ENCODE measurements at places on chromosomes 2 and 18.

DNA sequence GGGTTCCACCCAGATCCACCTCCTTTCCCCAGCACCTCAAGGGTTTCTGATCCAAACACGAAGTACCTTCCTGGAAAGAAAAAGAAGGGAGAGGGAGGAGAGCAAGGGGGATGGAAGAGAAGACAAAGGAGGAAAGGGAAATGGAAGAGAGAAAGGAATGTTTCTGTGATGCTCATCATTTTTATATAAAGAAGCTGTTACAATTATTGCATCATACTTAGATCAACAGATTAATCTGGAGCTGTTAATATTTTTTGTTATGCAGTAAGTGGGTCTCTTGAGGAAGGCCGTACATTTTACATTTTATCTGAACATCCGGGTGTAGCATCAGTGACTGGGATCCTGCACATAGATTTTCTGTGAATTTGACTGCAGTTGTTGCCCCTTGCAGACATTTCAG lies 60.6 kb upstream of the NEDD4L start:
- DNase-seq = no peak

DNA sequence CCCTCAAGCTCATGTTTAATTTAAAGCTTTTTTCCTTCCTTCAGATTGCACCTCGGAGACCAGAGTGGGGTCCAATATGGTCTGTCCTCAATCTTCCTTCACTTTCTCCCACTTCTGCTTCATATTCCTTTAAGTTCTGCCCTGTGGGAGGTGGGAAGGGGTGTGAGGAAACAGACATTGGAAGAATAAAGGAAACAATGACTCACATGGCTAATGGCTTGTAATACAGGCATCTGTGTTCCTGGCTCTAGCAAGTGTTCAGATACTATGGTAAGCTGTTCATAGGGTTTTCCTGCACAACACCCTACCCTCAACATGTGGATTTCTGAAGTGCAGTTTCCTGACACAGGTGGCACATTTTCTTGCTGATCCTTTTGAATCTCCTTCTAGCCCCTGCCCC lies 209.5 kb downstream of the PIK3C3 start:
- DNase-seq = no peak

DNA sequence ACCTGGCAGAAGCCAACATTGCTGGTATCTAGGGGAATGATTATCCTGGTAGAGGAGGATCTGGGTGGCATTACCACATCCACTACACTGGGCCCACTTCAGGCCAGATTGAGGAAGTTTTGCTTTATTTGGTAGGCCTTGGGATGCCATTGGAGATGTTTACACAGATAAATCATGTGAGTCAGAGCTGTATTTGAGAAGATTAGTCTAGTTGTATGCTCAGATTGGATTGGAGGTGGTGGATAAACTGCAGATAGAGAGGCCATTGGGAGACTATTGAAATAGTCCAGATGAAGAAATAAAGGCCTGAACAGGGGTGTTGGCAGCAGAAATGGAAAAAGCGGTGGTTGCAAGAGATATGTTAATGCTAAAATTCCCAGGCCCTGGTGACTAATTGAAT lies 81.5 kb downstream of the EFEMP1 start:
- no peak for DNase-seq

GRCh38 chr2:235215248-235215647 lies 263.4 kb downstream of the SH3BP4 start:
- no peak for DNase-seq

GRCh38 chr2:110097506-110098220 lies 18.0 kb downstream of the MALL start:
- peak; percentile 44 for DNase-seq

- DNase-seq = no peak
Observed at GRCh38 chr2:110796716-110797301, 64.4 kb downstream of the ACOXL start.

- DNase-seq = no peak
Observed at GRCh38 chr2:160039166-160039903, 23.1 kb downstream of the PLA2R1 start.

GRCh38 chr2:224952936-224953657 lies 89.2 kb downstream of the DOCK10 start:
- no peak for DNase-seq

- DNase-seq = no peak
Observed at GRCh38 chr2:217906798-217907197, 96.0 kb downstream of the TNS1 start.

DNA sequence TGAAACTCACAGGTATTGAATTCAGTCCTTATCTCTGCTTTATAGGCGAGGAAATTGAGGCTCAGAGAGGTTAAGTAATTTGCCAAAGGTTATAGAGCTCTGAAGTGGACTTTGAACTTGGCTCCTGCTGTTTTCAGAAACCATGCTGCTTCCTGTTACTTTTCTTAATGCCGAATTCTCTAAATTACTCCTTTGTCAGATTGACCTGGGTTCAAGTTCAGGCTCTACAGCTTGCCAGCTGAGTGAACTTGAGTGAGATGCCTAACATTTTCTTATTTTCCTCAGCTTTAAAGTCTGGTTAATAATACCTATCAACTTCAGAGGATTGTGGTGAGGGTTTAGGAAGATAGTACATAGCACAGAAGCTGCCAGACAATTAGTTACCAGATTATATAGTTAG lies 3.4 kb downstream of the ASAP2 start:
- no peak for DNase-seq

DNA sequence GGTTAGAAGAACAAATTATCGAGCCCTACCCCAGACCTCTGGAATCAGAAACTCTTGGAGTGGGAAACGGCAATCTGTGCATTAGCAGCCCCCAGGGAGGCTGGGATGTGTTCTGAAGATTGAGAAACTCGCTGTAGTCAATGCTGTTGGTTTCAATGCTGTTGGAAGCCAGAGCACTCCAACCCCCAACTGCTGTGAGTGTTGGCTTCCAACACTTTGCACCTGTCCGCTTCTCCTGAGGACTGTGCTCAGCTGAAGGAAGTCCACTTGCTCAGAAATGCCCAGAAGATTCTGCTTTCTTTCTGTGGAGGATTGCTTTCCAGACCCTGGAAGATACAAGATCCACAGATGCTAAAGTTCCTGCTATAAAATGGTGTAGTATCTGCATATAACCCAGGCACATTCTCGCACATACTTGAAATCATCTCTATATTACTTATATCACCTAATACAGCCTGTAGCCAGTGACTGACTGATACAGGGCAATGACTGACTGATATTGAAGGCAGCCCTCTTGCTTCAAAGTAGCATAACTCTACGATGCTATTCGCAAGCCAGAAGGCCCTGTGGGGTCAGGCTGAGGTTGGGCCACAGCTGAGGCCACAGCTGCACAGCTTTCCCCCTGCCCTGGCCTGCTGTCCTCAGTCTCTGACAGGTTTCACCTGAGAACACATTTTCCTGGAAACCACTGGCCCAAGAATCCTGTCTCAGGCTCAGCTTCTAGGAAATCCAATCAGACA lies 757.7 kb upstream of the ID2 start:
- DNase-seq = no peak

DNA sequence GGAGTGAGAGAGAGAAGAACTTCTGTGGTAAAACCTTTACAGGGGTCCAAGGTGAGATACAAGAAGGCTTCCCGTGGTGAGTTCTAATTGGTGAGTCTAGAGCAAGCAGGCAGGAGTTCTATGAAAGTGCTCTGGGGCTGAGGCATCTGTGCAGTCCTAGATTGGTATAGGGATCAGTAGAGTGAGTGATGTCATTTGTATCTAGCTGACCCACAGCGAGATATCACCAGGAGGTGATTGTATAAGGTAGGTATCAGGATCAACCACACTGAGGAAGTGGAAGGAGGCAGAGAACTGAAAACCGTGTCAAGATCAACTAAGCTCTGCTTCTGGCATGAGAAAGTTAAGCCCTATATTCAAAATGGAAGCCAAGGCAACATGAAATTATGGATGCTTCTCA lies 1648.9 kb upstream of the TMEFF2 start:
- DNase-seq = no peak

DNA sequence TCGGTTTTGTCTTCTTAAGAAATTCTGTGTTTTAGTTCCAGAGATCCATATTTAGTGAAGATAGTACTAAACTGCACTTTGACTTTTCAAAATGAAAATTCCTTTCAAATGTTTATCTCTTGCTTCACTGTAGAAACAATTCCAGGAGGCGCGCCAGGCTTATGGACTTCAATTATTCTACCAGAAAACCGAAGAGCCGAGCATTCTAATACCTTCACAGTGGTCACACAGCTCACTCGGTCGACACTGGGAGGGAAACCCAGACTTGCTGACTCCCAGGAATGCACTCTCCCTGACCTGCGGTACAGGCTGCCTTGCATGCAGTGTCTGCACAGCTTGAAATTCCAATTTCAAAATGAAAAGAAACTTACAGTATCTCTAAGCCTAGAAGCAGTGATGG lies 119.9 kb upstream of the PIEZO2 start:
- no peak for DNase-seq

DNA sequence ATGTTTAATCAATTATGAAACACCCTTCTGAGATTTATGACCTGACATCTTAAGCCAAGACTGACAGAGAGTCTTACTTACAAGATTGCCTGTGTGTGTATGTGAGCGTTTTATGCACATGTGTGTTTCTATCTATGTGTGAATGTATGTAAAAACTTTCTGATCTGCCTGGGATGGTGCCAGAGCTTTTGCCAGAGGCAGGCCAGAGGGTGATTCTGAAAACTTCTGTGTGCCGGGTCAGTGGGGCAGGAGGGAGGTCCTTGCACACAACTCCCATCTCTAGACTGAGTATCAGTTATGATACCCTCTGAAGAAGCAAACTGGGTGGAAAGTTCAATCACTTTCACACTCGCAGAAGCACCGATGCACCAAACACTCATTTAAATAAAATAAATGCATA lies 335.0 kb upstream of the NT5C1B start:
- DNase-seq = no peak

GRCh38 chr2:88233216-88233615 lies 63.1 kb downstream of the THNSL2 start:
- no peak for DNase-seq

GRCh38 chr2:203759690-203760365 lies 53.4 kb downstream of the CD28 start:
- peak; percentile 51 for DNase-seq

DNA sequence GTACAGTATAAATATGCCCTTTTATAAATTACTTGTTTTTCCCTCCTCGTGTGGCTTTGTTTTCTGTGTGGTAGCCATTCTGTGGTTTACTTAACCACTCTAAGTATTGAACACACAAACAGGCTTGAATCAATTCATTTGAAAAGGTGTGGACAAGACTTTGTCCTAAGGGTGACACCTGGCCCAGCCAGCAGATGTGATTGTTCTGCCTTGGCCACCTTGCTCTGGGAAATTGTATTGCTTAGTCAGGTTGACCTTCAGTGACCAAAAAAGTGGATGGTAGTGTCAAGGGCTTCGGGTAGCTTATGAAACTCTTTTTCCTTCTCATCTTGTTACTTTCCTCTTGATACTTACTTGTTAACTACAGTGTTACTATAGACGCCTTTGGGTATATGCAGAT lies 61.9 kb downstream of the DGKD start:
- no peak for DNase-seq

- DNase-seq = no peak
Observed at GRCh38 chr2:168514692-168515091, 58.6 kb downstream of the CERS6 start.

- no peak for DNase-seq
Observed at GRCh38 chr2:128562471-128563347, 244.0 kb upstream of the HS6ST1 start.

GRCh38 chr2:196176142-196176738 lies 4.9 kb upstream of the STK17B start:
- DNase-seq = no peak

DNA sequence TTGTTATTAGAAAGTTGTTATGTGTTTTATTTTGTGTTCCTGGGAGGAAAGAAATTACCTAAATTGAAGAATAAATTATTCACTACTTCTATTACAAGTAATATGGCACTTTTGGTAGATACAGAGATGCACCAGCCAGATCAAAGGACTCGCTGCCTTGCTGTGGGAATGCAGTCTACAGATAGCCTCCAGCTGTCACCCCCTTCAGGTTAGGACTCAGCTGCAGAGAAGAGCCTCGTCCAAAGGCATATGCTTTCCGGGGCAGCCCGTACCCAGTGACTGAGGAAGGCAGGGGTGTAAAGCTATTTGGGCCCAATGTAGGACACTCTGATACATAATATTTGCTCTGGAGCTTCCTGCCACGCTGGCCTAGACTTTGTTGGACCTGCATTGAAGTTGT lies 90.2 kb downstream of the CCDC148 start:
- DNase-seq = no peak

DNA sequence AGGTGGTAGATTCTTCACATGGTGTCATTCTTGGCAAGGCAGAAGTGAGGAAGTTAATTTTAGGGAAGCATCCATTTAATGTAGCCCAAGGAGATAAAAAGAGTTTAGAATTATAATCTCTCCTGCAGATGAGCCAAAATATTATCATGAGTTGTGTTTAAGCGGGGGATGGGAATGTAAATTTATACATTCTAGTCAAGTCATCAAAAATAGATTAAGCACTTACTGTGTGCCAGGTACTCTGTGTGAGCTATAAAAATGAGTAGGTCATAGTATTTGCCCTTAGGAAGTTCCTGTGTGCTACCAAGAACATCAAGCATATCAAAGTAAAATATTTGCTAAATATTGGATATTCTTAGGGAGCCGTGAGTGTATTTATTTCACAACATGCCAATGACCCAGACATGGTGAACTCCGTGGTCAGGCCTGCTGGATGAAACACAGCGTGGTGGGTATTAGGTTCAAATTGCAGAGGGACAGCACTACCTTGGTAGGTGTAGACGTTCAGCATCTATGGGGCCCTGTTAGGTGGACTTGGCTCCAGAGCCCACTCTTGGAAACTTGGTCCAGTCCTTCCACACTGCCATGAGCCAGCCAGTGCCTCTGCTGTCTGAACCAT lies 37.4 kb downstream of the MEIS1 start:
- no peak for DNase-seq

GRCh38 chr18:44935455-44935854 lies 254.8 kb downstream of the SETBP1 start:
- no peak for DNase-seq

- no peak for DNase-seq
Observed at GRCh38 chr2:183614799-183615435, 490.7 kb downstream of the NUP35 start.

GRCh38 chr18:76923485-76924085 lies 101.2 kb downstream of the ZNF236 start:
- no peak for DNase-seq

DNA sequence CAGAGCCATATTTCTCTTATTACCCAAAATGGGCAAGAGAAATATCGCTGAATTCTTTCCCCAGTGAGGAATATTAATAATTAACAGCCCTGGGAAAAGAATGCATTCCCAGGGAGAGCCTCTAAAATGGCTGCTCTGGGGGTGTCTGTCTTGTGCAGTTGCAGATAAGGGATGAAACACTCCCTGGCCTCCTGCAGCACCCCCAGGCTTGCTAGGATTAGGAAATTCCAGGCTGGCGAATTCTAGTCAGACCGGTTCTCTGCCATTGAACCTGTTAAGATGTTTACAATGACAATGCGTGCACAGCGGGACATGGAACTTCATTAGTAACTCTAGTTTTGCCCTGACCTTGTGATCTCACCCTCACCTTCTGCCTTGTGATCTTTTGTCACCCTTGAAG lies 24.5 kb downstream of the MRPL30 start:
- DNase-seq = no peak

- no peak for DNase-seq
Observed at GRCh38 chr2:39141334-39142271, 20.8 kb upstream of the SOS1 start.
